ENCODE measurements at places on chromosomes 1 and 21. TPM values are rescaled to one million over a fixed set of nuclear protein-coding genes. Genes with fewer than 3 reads are reported as not detected.

DNA sequence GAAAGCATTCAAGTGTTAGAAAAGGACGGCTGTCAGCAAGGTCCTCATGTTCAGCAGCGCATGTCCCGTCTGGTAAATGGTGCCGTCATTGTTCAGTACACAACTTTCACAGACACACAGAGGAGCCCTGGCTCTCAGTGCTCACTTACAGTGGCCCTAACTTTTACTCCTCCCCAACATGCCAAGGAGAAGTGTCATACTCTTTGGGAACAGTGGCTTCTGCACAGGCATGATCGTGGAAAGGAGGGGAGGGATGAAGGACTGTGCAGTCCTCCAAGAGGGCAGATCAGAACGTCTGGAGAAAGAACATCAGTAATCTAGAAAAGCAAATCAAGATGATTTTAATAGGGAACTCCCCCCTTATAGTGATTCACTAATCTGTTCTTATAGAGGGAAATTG, 3.8 kb upstream of the GRHL3 start:
- DNase-seq = no peak

GRCh38 chr1:210360852-210361477, 32.3 kb downstream of the HHAT start:
- DNase-seq = no peak

The SLFNL1 gene
- 0.69 TPM for total RNA-seq

The C4BPA gene
- total RNA-seq = 0.95 TPM

GRCh38 chr1:177620636-177621190, 349.1 kb downstream of the SEC16B start:
- DNase-seq = peak; percentile 3

Measured in urinary bladder (tissue), 4 donors.